Panc1 (cell line): ENCODE measurements at places on chromosomes 16 and 17. TPM values are rescaled to one million over a fixed set of nuclear protein-coding genes. Genes with fewer than 3 reads are reported as not detected.

Gene SLFN12
- total RNA-seq, result 35.2 TPM

Gene GFAP
- not detected for total RNA-seq

Gene WNT3
- total RNA-seq, result 3.4 TPM

Gene HOXB3
- 127 TPM for total RNA-seq

Gene TNFSF13
- total RNA-seq, result 2.3 TPM

Gene PRSS53
- 3.4 TPM for total RNA-seq

Gene GNG13
- 0.23 TPM for total RNA-seq

Gene MYH3
- total RNA-seq, result 1.6 TPM

Gene RAMP2
- 1.1 TPM for total RNA-seq

Gene TBC1D3D
- total RNA-seq, result not detected

Gene CD300LF
- total RNA-seq, result not detected

Gene FKBP10
- 190 TPM for total RNA-seq

Gene ABCC12
- total RNA-seq, result not detected

Gene PMFBP1
- total RNA-seq, result 0.10 TPM

Gene CDYL2
- 6.1 TPM for total RNA-seq

Gene COPS3
- 73.6 TPM for total RNA-seq

Gene HMOX2
- 72.6 TPM for total RNA-seq

Gene UBE2O
- 47.5 TPM for total RNA-seq

Gene SCO1
- total RNA-seq, result 28.0 TPM

Gene KRT17
- 1.9 TPM for total RNA-seq

Gene TPSD1
- 0.26 TPM for total RNA-seq

Gene TNP2
- not detected for total RNA-seq

Gene CLDN9
- total RNA-seq, result 1.6 TPM

Gene TMIGD1
- not detected for total RNA-seq

Gene PRDM7
- total RNA-seq, result not detected

Gene OSBPL7
- total RNA-seq, result 9.1 TPM

Gene HLF
- 0.13 TPM for total RNA-seq

Gene CACNA1G
- total RNA-seq, result 10.0 TPM

Gene KCTD19
- total RNA-seq, result 0.62 TPM

Gene CHP2
- not detected for total RNA-seq

Gene TMEM98
- total RNA-seq, result 2.2 TPM

Gene PLA2G15
- 14.3 TPM for total RNA-seq

Gene OTOP3
- total RNA-seq, result not detected

Gene HBA2
- not detected for total RNA-seq

Gene CIITA
- 0.41 TPM for total RNA-seq

Gene SCN4A
- 0.03 TPM for total RNA-seq

Gene TBC1D3C
- not detected for total RNA-seq

Gene NUTF2
- 119 TPM for total RNA-seq

Gene RNF227
- 2.6 TPM for total RNA-seq

Gene MMP2
- 311 TPM for total RNA-seq

Gene AATK
- 3.7 TPM for total RNA-seq

Gene PRKCA
- 53.0 TPM for total RNA-seq

Gene GNAO1
- total RNA-seq, result 33.4 TPM

Gene CCDC144A
- 0.57 TPM for total RNA-seq

Gene G6PC1
- 0.08 TPM for total RNA-seq

Gene TBC1D24
- total RNA-seq, result 26.7 TPM

Gene DRC7
- total RNA-seq, result not detected

Gene KRT33B
- not detected for total RNA-seq

Gene BIRC5
- 119 TPM for total RNA-seq
